ENCODE measurements at places on chromosomes 2 and 18.

DNA sequence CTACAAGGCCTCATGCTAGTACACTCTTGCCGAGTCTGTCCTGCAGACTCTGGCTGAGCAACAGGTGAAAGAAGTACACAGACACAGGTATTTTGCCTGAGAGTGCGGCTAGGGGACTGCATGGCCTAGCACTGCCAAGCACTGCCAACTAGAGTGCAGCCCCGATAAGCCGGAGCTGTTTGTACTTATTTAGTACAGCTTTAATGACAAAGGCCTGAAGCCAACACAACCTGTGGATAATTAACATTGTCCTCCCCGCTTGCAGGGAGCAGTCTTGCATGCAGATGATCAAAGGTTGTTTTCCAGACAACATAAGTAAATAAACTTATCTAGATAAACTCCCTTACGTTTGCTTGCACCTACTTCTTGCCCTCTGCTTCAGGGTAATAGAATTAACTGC lies 63.7 kb upstream of the MMADHC start:
- no peak for DNase-seq

DNA sequence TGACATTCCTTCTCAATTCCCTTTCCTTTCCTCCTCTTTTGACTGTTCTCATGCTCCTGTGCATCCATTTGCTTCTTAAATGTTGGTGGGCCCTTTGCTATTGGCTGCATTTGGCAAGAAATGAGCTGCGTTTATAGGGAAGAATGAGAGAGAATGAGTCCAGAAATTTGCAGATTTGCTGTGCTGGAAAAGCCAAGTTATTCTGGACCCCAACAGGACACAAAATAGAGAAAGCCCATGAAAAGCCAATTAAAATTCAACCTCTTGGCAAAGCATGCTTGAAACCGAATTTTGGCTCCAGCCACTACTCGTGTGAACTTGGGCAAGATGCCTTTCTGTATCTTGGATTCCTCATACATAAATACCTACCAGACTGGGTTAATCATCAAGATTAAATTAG lies 1.3 kb upstream of the SCLY start:
- no peak for DNase-seq

- no peak for DNase-seq
These were observed 15.2 kb downstream of the CYB5A start for GRCh38 chr18:74276609-74277008.

GRCh38 chr18:76383636-76384035 lies 111.4 kb downstream of the ZNF516 start:
- no peak for DNase-seq

- DNase-seq = no peak
These were observed 6.4 kb upstream of the CLEC4F start for GRCh38 chr2:70826696-70827350.

- DNase-seq = no peak
These were observed 46.7 kb upstream of the STK17B start for GRCh38 chr2:196218106-196218505.

DNA sequence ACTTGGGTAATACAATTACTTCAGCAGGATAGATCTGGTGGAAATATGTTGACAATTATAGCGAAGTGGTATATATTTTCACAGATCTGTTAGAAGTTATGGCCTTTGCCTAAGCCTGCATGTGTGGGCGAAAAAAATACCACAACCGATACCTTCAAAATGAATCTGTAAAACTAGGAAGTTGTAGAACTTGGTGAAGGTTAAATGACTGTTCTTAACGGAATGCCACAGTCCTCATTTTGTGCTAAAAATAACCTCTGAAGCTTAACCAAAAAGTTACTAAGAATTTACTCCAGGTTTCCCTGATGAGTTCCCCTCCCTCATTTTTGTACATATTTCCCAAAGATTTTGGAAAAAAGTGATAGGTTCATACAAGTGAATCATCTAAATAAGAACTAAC lies 550.7 kb downstream of the THSD7B start:
- no peak for DNase-seq

GRCh38 chr2:207397917-207398655 lies 131.7 kb upstream of the CREB1 start:
- DNase-seq = no peak

DNA sequence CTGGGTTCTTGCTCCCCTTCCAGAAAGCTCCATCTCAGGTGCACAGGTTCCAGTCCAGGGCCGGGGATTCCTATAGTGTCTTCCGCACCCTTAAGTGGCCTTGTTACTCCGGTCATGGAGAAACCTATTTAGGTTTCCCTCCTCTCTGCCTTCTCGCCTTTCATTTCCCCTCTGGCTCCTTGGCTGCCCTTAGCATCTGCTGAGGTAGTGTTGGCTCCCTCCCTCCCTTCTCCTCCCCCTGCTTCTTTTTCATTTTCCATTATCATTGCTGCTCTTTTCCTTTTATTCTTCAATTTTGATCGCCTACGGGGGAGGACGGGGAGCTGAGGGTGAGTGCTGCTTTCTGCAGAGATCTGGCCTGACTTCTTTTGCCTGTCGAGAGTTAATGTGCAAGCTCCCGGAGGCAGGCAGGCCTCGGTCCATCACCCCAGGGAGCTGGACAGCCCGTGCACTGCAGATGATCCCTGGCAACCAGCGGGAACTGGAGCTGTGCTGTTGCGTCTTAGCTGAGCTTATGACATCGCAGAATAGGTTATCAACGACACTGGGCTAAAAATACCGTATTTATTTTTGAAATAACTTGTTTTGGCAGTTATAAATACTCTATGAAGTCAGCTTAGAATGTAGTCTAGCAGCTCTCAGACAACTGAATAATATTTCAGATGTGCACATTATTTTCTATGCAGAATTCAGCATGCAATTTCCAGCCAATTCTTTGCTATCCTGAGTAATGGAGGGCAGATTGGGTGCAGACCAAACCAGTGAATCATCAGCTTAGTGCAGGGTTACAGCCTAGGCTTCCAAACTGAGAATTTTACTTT lies 141.9 kb downstream of the SLC4A3 start:
- DNase-seq = no peak

DNA sequence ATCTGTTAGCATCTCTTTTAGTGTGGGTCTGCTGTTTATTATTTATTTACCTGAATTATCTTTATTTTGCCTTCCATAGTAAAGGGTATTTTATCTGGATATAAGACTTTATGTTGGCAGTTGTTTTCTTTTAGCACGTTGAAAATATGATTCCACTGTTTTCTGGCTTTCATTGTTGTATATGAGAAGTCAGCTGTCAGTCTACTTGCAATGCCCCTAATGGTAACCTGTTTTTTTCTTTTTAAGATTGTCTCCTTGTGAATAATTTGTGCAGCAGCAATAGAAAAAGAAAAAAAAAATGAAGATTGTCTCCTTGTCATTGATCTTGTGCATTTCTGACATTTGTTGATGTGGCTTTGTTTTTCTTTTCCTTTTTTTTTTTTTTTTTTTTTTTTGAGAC lies 27.2 kb downstream of the SNED1 start:
- no peak for DNase-seq

DNA sequence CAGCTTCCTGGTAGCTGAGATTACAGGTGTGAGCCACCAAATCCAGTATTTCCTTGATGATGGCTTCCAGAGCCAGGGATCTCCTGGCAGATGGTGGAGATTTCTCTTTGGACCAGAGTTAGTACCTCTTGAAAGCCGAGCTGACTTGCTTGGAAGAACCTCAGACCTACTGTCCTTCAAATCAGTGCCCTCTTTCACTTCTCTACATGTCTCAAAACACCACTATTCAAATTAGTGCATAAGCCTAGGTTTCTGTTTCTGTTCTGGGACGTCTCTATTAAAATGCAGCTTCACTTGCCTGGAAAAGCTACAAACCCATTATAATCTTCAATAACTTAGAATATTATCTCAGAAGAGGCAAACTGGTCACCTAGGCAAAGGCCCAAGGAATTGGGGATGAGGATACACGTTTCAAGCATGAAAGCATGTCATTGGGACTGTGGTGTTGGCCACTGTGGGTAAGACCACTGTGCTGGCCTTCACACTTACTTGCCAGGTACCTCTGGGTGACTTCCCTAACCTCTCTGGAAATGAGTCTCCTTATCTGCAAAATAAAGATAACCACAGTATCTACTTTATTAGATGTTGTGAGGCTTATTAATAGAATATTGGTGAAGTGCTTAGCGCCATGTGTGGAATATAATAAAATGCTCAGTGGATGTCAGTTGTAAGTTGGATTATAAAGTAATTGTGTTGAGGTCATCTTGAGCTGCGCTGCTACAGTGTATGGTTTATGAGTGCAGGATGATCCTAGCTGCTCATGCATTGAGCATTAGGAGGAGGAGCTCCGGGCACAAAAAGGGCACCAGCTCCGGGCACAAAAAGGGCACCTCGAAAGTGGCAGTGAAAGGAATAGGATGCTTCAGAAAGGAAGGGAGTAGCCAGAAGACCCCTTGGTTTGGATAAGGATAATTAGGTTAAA lies 84.5 kb downstream of the DOCK10 start:
- no peak for DNase-seq

DNA sequence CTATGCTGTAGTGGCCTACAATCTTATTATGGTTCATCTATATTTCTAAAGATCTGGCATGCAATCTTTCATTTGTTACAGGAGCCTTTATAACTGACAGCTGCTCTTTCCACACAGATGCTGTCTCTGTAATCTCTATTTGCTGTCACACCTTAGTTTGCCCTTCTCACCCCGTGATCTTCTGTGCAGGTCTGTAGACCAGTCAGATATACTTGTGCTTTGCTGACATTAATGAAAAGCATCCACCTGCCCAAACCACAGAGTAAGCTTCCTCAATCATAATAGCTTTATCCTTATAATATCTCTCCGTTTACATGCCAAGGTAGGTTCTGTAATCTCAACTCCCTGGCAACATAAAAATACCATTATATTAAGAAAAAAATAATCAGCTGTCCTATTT lies 122.4 kb downstream of the GRB14 start:
- DNase-seq = no peak

DNA sequence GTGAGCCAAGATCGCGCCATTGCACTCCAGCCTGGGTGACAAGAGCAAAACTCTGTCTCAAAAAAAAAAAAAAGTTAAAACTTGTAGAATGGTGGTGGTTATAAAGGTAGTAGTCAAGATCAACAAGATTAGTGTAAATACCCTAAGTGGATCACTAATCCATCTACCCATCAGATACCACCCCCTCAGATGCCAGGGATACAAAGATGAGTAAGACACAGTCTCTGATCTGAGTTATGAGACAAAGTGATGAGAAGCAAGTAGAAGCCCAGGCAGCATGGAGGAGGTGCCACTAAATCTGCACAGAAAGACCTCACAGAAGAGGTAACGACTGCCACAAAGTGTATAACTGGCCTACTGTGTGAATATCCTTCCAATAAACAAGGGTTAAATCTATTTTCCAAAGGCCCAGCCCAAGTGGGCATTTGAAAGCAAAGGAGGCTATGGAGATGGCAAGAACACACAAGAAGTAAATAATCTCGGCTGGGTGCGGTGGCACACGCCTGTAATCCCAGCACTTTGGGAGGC lies 20.2 kb downstream of the NFE2L2 start:
- no peak for DNase-seq

DNA sequence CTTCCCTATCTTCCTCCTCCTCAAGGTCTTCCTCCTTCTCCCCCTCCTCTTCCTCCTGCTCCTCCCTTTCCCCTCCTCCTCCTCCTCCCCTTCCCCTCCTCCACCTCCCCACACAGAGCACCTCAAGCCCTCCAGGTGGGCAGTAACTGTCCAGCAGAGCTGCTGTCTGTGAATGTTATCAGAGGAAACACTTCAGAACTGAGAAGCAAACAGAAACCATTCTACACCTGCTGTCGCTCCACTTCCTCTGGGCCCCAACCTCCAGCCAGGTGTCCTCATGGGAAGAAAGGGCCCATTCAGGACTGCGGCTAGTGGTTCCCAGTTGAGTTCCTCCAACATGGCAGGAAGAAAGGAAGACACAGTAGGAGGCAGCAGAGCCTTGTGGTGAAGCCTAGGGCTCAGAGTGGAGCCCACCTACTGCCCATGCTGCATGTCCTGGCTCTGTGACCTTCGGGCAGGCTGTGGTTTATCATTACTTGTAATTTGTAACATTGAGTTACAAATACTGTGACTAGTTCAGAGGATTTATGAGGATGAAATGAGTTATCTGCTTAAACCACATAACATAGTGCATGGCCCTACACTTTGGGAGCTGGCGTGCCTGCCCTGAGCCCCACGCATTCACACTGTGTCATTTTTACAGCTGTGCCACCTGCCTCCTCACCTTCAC lies 165.9 kb upstream of the ID2 start:
- DNase-seq = no peak

DNA sequence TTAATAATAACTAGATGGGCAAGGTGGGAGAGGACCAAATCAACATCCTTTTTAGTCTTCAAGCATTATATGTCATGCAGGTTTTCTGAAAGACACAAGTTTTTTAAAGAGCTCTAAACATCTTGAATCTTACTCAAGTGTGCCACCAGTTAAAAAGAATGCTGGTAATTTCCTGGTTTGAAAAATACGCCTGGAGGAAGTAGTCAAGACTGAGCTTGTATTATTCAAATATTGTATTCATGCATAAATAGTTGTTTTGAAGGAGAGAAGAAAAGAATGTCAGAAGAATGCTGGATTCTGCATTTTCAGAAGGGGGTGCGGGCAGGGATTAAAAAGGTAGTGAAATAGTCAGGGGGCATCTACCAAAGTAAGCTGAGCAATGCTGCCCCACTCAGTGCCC lies 90.7 kb downstream of the WDPCP start:
- no peak for DNase-seq

DNA sequence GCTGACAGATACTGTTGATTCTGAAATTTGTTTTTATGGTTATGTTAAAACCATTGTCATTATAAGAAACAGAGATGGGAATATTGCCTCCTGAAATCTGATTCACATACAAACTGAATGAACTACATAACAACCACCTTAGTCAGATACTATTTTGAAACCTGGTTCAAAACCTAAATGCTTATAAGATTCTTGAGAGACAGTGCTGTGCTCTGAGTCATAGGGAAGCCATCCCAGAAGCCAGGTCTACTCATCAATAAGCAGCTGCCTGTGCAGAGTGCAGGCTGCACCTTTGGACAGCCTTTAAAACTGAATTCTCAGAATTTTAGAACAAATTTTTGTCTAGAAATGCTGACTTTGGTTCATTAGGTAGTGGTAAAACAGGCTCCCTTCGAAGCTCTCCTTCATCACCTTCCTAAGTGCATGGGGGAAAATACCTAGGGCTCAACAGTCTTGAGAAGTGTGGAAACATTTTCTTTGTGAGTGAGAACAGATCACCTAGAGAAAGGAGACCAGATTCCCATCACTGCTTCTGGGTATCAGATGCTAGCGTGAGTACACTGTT lies at the start of gene SERPINB7:
SERPINB7 (plus strand) TSS at position 253 of the 565 bp plus-strand sequence. CDS start 6,955 bp downstream, outside the sequence.
- no peak for DNase-seq

DNA sequence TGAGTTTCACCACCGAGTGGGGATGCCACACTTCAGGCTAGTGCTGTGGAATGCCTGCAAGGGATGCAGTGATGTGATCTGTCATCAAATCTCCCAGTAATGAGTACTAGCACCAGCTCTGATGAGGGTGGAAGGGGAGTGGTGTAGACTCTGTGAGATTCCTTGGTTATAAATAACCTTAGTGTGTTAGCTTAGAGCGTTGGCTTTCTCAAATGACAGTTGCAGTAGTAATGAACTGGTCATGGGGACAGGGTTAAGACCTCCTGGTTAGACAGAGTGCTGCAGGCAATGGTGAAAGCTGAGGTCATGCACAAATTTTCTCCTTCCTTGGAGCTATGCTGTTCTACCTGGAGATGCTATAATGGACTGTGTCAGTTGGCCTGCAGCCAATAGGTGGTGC lies 1063.4 kb upstream of the CRIM1 start:
- no peak for DNase-seq

- no peak for DNase-seq
These were observed 16.9 kb upstream of the ZNF804A start for GRCh38 chr2:184581391-184581790.
